ENCODE measurements at places on chromosomes 12 and 14. TPM values are rescaled to one million over a fixed set of nuclear protein-coding genes. Genes with fewer than 3 reads are reported as not detected.

The PPM1H gene
- total RNA-seq: 0.35 TPM

The OR5AU1 gene
- not detected for total RNA-seq

The CLEC1A gene
- total RNA-seq: not detected

The BICDL1 gene
- total RNA-seq: 1.0 TPM

The NEUROD4 gene
- total RNA-seq: not detected

The MYF5 gene
- not detected for total RNA-seq

The GALNT9 gene
- 7.4 TPM for total RNA-seq

The RNASE1 gene
- total RNA-seq: not detected
